ENCODE measurements at places on chromosomes 12 and 14. TPM values are rescaled to one million over a fixed set of nuclear protein-coding genes. Genes with fewer than 3 reads are reported as not detected.

DNA sequence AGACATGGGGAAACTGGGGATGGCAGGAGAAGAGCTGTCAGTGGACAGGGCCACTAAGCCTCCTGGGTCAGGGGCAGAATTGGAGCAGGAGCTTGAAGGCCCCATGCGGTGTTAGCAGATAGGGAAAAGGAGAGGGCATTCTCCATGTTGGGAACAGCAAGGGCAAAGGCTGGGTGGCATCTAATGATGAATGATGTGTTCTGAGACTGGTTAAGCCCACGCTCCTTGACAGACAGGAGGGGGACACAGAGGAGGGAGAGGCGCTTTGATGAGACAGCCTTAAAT, 63.0 kb downstream of the CLMN start:
- no peak for DNase-seq

POTEM gene
- not detected for polyA plus RNA-seq

DNA sequence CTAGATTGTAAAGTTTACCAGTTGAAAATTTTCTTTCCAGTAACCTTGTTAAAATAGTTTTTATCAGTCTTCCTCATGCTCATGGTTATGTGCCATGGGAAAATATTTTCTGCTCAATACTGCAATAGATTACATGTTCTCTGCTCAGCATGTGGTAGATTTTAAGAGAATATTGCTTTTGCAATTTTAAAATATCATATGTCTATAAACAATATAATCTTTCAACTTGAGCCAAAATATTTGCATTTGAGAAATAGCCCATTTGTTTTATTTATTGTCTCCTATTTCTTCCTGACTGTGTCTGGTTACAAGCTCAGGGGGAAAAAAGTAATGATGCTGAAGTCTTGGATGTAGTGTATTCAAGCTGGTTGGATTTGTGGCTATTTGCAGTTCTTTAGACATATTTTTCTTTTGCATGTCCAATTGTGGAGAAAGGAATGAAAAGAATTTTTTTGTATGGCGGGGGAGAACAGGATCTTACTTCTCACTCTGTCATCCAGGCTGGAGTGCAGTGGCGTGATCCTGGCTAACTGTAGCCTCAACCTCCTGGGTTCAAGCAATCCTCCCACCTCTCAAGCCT, 342.6 kb upstream of the NAV3 start:
- peak; percentile 16 for DNase-seq

DNA sequence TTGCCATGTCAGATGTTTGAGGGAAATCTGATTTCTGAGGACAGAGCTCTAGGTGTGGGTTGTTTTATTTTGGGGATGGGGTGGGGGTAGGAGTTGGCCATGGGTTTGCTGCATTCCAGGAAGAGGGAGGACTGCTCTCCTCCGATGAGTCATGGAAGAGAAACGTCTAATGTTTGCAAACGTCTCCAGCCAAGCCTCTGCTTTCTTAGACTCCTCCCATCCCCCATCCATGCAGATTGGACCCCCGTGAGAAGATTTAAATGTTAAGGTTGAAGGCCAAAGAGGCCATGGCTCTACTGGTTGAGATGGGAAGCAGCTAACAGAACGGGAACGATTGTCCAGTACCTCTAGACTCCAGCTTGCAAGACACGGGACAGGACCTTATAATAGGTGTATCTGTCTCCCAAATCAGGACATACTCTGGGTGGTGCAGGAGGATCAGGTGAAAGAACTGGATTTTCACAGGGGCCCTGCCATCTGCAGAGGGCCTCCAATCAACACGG, 11.4 kb upstream of the ATP2A2 start:
- no peak for DNase-seq

- DNase-seq = no peak
These were observed 333.2 kb downstream of the NPAS3 start for GRCh38 chr14:33271891-33272290.

Data from BJ (cell line).